ENCODE measurements at places on chromosomes 2 and 18.

GRCh38 chr18:8952769-8953760 lies 149.4 kb upstream of the NDUFV2 start:
- DNase-seq: no peak

DNA sequence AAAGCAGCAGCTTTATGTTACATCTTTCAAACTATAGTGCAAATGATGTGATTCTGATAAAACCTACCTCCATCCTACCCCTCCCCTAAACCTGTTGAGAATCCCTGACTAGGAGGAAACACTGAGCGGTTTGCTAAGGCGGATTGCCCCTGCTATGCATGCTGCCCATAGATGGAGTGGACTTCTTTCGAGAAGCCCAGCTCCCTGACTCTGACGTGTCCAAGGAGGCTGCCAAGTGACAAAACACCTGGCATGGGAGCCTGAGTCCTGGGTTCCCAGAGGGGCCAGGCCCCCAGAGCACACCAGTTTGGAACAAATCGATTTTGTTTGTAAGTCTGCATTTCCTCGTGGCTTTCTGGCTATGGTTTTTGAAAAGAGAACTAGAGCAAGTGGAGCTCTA lies 1.4 kb upstream of the UXS1 start:
- DNase-seq: no peak

DNA sequence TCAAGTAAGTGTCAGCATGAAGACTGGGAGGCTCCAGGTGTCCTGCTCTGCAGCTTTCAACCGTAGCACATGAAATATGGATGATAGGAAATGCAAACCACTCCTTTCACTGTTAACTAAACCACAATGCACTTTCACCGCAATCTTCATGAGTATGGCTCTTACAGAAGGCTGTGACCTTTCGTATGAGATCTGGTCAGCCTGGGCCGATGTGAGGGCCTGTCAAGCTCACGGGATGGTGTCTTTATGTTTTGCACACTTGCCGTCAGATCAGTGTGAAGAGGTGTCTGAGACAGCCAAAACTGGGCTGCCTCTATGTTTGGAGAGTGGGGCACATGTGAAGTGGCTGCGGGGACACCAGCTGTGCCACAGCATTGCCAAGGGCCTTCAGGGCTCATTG lies 62.8 kb upstream of the AFF3 start:
- DNase-seq: no peak

GRCh38 chr2:238406221-238406997 lies 20.3 kb upstream of the ASB1 start:
- no peak for DNase-seq

GRCh38 chr2:237051861-237052260 lies 33.8 kb upstream of the COPS8 start:
- DNase-seq: no peak
